ENCODE measurements at places on chromosomes 12 and 14. TPM values are rescaled to one million over a fixed set of nuclear protein-coding genes. Genes with fewer than 3 reads are reported as not detected.

DNA sequence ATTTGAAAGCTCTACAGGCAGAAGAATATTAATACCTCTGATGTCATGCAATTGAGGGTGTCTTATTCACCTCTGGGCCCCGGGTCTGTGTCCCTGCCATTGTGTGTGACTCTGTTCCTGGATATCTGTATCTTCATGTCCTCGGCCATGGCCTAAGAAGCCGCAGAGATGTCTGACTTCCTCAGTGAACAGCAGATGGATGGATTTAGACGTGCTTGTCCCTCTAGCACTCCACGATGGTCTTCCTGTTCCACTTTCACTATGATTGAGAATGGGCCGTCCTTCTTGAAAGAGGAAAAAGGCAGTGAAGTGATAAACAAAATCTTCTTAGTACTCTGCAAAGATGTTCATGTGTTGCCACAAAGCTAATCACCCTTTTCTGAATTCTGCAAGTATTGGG lies 217.4 kb downstream of the SLC41A2 start:
- no peaks in the 10 kb centered on the region for H3K36me3 ChIP-seq
- no peak overlapping the region for H3K4me3 ChIP-seq
- no peaks in the 10 kb centered on the region for H3K27me3 ChIP-seq
- H3K4me1 ChIP-seq = peaks cover 2% of the 10 kb centered on the region
- DNase-seq = no peak

DNA sequence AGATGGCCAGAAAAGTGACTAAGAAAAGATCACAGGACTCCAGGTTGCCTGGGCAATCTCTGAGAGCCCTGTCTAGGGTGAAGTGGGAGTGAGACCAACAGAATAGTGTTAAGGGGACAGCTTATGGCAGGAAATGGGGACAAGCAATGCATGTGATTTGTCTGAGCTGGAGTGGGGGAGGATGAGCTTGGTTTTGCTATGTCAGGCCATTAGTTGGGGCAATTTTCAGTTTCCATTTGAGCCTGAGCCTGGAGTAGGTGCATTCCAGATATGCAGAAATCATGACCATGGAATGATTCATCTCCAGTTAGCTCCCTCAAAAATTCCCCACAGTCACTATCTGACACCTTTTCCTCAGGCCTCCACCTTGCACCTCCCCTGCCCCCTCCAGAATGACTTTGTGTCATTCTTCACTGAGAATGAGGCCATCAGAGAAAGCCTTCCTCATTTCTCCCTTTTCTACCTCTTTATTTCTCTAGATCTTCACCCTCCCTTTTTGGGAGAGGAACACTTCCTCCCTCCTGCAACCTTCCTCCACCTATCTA lies 150.9 kb upstream of the PLEKHG7 start:
- H3K36me3 ChIP-seq = no peaks in the 10 kb centered on the region
- H3K4me1 ChIP-seq = no peaks in the 10 kb centered on the region
- no peak overlapping the region for H3K27ac ChIP-seq
- H3K4me3 ChIP-seq = no peak overlapping the region

MDGA2 gene
- total RNA-seq = 0.15 TPM

GPD1 gene
- 2.2 TPM for total RNA-seq

NRIP2 gene
- 7.8 TPM for total RNA-seq

KCNH5 gene
- total RNA-seq = not detected
